Motor neuron (in vitro differentiated cells): ENCODE measurements at places on chromosomes 1 and 21.

DNA sequence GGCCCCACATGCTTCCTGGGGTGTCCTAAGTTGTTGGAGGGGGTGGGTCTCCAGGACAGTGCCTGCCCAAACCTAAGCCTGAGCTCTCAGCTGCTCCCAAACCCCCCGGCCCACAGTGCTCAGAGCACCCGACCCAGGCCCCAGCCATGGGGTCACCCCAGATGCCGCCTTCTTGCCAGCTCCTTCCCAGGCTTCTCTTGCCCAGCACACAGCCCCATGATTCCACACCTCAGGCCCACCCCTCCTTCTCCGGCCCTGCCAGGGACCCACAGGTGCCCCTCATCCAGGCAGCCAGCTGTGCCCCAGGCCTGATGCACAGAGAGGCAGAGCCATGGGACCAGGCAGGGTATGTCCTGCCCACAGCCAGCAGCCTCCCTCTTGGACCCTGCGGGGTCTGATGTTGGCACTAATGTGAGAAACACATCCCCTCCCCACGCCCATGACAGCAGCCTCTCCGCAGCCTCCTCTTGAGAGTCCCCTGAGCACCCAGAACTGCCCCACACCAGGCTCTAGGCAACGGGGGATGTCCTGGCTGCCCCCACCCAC is 4.9 kb downstream of the WNT9A start:
- no peak for ATAC-seq

DNA sequence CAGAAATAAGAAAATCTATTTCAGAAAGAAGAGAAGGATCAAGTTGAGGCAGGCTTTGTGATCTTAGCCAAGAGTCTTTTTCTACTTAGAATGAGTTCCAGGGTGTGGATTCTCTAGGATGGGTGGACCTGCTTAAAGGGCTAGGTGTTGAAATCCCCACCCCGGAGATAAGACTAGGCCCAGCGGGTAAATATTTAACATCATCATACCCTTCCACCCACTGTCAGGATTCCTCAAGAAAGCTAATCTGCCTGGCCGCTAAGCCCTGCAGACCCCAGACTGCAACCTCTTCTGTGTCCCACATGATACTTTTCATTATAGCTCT is 5.8 kb downstream of the IGSF9 start:
- peak; percentile 63 for ATAC-seq

GRCh38 chr1:160768295-160768657 is 27.7 kb upstream of the LY9 start:
- ATAC-seq = no peak

DNA sequence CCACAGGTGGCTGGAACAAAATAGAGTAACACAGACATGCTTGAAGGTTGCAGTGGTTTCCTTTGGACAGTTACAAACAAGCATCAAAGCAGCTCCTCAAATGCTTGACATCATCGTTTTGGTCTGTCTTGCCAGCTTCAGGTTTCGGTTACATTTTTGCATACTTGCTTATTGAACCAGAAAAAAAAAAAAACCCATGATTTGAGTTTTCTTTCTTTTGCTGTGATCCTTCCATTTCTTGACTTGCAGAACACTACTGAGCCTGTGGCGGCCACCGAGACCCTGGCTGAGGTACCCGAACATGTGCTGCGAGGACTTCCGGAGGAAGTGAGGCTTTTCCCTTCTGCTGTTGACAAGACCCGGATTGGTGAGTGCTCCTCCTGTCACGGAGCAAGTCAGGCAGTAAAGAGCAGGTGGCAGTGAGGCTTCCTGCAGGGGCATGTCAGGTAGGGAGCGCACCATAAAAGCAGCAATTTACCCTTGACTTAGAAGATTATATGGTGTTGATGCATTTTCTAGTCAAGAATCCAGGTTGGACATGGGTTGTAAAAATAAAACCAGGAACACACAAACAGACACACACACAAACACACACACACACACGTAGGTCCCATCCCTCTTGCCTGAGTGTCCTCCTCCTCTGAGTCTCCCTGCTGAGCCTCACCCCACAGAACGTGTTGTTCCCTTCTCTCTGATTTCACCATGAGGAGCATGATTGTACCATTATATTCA is 30.9 kb downstream of the PRDM2 start:
- no peak for ATAC-seq

DNA sequence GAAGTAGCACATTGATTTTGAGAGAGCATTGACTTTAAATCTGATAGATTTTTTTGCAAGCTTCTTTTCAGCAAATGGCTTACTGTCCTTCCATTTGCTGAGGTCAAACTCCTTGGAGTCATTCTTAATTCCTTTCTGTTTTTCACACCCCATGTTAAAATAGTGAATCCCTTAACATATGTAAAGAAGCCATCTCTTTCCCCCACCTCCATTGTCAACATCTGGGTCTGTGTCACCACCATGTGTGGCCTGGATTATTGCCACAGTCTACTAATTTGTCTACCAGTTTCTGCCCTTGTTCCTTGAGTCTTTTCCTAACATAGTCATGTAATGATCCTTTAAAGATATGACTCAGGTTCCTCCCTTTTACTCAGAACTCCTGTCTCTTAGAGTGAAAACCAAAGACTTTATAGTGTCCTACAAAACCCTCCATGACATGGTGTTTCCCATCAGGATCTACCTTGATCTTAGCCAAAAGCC is 104.7 kb downstream of the ST6GALNAC3 start:
- ATAC-seq = peak; percentile 57

DNA sequence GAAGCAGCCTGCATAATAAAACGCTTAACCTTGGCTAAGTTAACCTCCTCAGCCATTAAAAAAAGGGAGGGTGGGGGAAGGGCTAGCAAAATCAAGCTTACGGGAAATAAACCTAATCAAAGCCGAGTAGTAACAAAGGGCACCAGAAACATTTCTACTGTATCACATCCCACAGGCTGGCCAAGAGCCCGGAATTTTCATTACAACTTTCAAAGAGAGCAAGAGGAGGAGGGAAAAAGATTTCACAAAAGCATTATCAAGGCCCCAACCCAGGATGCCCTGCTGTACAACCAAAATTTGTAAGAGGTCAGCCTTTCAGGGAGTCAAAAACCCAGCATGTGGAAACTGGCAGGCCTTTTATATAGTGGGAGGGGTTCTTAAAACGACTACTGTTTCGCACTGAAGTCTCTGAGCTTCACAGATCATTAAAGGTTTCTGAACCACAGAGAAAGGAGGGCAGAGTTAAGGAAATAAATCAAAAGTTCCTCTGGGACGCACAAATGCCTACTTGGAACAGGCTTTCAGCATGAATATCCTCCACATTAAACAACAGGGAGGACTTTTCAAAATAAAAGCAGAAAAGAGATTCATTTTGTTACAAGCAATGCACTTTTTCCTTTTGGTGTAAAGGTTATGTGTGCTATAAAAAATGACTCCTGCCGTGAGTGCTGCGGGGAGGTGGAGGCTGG is 90.4 kb downstream of the SLC45A1 start:
- peak; percentile 30 for ATAC-seq

DNA sequence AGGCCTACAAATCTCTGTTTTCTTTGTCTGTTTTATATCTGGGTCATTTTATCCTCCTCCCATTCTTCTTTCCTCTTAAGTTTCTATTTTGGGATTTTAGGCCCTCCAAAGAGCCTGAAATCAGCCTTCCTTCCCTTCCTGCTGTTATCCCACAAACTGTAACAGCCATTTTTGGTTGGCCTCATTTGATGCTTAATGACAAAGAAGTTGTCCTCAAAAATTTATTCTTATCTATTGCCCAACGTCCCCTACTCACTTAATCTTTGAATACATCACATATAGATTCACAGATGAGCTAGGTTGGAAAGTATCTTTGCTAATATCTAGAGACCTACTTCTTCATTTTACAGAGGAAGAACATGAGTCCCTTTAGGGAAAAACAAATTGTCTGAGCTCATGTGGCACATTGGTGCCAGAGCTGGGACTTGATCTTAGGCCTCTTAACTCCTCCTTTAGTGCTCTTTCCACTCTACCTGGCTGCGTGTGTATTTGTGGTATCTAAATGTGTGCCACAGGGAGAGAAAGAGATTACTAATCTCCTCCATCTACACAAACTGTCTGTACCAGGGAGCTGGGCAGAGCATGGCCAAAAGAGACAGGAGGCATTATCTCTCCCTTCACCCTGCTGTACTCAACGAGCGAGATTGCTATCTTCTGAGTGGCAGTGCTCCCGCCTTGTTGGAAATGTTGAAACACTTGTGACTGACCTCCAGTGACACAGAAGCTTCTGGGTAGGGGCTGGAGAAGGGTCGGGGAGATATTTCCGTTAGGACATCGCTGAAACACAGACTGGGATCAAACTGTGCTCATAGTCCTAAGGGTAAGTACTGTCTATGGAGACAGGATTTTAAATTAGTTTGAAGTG is 30.1 kb downstream of the RHEX start:
- ATAC-seq = no peak

GRCh38 chr1:155322571-155322952 is 1.9 kb downstream of the RUSC1 start:
- ATAC-seq = no peak

DNA sequence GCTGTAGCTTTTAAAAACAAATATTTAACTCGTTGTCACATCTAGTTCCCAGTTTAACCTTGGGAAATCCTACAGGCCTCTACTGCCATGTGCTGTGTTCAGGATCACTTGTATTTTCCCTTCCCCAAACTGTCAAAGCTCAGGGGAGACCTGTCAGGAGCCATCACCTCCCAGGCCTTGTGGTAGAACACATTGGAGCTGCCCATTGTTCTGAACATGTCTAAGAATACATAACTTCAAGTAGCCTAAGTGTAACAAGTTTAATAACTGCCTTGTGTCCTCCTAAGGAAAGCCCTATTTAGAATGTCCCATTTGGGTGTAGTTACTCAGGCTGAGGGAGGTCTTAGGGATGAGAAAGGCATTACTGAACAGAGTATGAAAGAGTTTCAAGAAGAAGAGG is 28.6 kb upstream of the PIGC start:
- ATAC-seq = no peak

GRCh38 chr1:58739856-58740466 is 40.1 kb upstream of the MYSM1 start:
- peak; percentile 59 for ATAC-seq

- no peak for ATAC-seq
These were observed 58.5 kb upstream of the BCL10 start for GRCh38 chr1:85334962-85335361.

DNA sequence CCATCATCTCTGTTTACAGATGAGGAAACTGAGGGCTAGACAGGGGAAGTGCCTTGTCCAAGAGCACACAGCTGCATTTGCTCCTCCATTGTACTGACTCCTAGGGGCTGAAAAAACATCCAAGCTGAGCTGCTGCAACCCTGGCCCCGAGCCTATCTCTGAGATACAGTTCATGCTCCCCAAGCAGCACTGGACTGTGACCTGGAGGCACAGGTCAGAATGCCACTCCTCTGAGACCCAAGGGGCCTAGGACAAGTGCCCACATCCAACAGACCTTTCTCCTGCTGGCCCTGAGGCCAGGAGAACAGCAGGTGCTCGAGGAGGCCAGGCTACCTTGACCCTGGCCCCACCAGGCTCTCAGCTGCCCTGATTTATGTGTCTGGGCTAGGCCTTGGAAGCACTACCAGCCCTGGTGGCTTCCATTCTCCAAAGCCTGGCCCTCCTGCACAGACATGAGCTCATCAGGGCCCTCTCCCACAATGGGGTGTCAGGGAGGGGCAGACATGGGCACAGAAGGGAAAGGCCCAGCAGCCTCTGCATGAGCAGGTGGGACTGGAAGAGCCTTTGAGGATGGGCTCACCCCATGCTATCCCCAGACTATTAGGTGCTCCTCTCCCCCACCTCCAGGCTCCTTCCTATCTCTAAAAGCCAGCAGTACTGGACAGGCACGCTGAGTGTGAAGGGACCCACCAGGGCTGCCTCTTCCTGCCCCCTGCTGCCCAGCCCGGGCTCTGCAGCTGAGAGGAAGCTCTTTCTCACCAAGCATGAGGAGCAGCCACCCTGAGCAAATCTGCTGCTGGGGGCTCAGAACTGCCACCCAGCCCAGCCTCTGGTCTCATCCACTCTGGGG is 18.8 kb downstream of the ADGRB2 start:
- ATAC-seq = peak; percentile 79

DNA sequence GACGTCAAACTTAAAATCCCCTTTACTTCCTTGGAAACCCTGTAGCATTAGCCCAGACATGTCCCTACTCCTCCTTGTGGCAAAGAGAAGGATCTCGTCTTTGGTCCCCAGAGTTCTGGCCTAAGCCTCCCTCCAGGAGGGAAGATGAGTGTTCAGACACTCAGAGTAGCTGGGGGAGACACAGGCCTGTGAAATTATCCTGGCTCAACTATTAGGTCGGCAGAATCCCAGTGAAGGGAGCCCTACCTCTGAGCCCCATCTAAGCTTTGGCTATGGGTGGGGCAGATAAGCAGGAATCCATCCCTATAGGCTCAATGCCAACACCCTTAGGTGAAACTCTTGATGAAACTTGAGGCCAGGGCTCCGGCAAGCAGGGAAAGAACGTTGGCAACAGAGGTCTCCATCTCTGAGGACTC is 1.7 kb upstream of the SFN start:
- ATAC-seq = no peak

DNA sequence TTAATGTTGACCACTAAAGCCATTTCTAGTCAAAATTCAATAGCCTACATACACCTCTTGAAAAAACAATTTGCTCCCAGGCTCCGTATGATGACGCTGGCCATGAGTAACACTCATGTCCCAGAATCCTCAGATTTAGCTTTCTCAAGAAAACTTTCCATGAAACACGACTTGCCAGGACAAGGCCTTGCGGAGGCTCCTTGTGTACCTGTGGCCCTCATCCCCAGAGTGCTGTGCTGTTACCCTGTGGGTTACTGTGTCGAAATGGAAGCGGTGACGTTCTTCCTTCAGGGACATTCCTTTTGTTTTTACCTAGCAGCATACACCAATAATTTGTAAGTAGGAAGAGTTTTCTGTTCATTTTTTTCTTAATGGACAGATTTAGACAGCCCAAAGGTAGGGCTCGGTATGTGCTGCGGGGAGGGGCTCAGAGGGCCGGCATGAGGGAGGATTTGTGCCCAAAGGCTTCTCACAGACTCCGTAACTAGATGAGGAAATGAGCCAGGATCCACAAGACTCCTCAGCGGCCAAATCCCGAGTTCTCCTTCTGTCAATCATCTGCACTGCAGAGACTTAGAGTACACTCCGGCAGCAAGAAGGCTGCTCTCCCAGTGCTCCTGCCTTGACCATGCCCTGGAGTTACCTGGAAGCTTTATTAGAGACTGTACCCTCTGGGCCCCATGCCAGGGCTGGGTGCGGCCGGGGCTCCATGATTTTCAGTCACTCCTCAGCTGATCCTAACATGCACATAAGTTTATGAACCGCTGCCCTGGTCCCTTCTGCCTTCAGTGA is 17.8 kb downstream of the GNG12 start:
- no peak for ATAC-seq

GRCh38 chr1:21910558-21911204 is 26.4 kb downstream of the HSPG2 start:
- ATAC-seq = no peak

DNA sequence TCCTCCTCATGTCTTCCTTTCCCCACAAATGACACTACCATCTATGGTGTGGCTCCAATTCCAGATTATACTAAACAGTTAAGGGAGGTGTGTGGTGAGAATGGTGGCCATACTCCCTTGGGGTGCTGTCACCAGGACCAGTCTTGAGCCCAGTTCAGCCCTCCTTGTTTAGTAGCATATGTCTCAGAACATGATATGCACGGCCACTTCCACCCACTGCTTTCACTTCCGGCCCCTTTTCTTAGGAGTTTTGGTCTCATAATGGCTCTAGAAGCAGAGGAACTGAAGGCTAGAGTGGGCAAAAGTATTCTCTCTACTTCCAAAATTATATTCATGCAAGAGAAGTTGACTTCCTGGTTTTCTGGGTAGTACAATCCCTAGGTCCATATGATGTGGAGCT is 45.3 kb upstream of the CACNA1E start:
- no peak for ATAC-seq

GRCh38 chr21:31914472-31914871 is 41.7 kb downstream of the HUNK start:
- ATAC-seq = no peak

- ATAC-seq = no peak
These were observed 244.2 kb upstream of the HOOK1 start for GRCh38 chr1:59570524-59570923.
